ENCODE measurements at places on chromosomes 3 and 15. TPM values are rescaled to one million over a fixed set of nuclear protein-coding genes. Genes with fewer than 3 reads are reported as not detected.
A peak's percentile ranks its signal among the peaks of the same experiment; 100 is the strongest.

GRCh38 chr3:102183623-102184022 is 251.2 kb upstream of the ZPLD1 start:
- H3K4me3 ChIP-seq: no peak overlapping the region
- no peak overlapping the region for H3K27ac ChIP-seq
- H3K36me3 ChIP-seq: no peaks in the 10 kb centered on the region
- no peak for DNase-seq
- H3K4me1 ChIP-seq: peaks cover 19% of the 10 kb centered on the region

DNA sequence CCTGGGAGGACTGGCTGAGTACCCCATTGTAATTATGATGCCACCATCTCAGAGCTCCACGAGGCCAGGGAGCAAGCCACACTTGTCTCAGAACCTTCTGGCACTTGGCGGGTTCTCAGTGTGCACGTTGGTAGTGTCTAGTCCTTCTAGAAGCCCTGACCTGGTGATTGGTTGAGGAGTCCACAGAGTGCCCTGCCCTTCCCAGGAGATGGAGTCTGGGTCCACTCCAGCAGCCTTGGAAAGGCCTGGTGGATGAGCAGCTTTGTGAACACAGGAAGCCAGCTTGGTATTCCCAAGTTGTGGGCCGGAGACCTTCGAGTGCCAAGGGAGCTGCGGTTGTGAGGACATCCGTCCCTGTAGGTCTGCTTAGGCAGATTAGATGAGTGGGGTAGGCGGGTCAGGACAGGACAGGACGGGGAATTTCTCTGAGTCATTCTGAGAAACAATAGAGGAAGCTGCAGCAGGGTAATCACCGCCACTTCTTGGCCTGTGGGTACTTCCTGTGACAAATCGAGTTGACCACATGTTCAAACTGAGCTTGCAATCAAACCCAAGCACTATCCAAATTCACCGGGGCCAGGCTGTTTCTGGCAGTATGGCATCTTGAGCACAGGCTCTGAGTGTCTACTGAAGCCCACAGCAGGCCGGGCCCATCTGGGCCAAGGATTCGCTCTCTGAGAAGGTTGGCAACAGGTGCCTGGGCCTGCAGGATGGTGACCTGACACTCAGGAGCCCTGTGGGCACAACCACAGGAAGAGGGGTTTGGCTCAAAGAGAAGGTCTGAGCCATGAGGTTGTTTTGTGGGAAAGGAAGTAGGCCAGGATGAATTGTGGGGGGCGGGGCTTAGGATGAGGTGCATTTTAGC is 71.5 kb upstream of the PLXNA1 start:
- H3K27ac ChIP-seq: peak overlapping the region; percentile 36
- H3K36me3 ChIP-seq: no peaks in the 10 kb centered on the region
- no peak overlapping the region for H3K4me3 ChIP-seq
- no peaks in the 10 kb centered on the region for H3K4me1 ChIP-seq
- no peaks in the 10 kb centered on the region for H3K27me3 ChIP-seq

DNA sequence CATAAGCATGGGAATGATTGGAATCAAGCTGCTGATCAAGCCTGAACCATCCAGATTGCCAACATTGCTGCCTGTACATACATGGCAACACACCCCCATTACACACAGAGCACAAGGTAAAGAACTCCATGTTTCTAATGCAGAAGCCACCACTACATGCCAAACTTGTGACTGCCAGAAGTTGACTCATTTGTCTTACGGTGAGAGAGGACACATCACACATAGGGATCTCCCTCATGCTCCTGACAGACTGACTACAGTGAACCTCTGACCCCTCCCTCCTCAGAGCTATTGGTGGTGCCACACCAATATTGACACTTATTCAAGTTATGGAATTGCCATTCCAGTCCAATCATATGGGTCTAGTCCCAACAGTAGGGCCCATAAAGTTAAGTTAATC is 42.3 kb downstream of the EFHB start:
- no peak overlapping the region for H3K4me3 ChIP-seq
- DNase-seq: no peak
- no peaks in the 10 kb centered on the region for H3K36me3 ChIP-seq
- H3K27ac ChIP-seq: no peak overlapping the region
- no peaks in the 10 kb centered on the region for H3K27me3 ChIP-seq
- H3K4me1 ChIP-seq: peaks cover 6% of the 10 kb centered on the region

DNA sequence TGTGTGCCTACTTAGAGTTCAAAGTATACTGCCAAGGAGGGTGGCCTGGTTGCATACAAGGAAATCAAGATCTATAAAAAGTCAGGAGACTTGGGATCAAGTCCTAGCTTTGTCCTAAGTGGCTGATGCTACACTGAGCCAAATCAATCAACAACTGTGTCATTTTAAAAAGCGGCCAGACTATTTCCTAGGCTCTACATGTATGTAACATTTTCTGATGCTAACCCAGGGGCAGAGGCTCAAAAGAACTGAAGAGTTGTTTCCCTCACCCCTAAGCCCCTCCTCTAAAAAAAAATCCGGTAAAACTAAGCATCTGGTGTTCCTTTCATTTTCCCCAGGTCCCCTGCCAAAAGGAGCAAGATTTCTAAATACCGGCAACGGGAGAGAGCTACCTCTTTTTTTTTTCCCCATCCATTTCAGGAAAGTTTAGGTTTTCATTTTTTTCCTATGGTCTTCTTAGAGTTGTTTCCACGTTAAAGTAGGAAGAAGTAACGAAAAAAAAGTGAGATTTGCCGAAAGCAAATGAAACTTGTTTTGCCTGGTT is 18.8 kb upstream of the CHD2 start:
- no peaks in the 10 kb centered on the region for H3K27me3 ChIP-seq
- H3K4me1 ChIP-seq: peaks cover 13% of the 10 kb centered on the region
- no peak overlapping the region for H3K4me3 ChIP-seq
- no peak for DNase-seq
- H3K27ac ChIP-seq: peak overlapping the region; percentile 91
- H3K36me3 ChIP-seq: no peaks in the 10 kb centered on the region

DNA sequence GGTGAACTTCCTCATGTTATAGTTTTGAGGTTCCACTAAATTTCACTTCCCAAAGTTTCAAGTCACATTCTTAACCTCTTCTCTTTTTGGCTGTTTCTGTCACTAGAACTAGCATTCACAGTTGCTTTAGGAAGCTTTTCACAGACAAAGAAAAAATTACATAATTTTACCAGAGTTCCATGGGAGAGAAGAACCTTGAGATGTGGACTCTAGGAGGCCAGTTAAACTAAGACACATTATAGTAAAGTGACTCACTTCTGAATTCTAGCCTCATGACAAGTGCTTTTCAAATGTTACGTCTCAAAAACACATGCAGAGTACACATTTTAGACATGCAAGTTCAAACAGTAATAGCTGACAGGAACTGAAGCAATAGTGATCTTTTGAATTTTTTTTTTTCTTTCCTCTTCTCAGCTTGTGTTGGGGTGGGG is 39.9 kb upstream of the LRTM1 start:
- H3K4me1 ChIP-seq: no peaks in the 10 kb centered on the region
- no peak overlapping the region for H3K27ac ChIP-seq
- H3K36me3 ChIP-seq: no peaks in the 10 kb centered on the region
- DNase-seq: no peak
- H3K4me3 ChIP-seq: no peak overlapping the region

GRCh38 chr3:65604863-65605526 is 433.7 kb downstream of the MAGI1 start:
- H3K36me3 ChIP-seq: no peaks in the 10 kb centered on the region
- H3K27me3 ChIP-seq: no peaks in the 10 kb centered on the region
- no peak overlapping the region for H3K4me3 ChIP-seq

DNA sequence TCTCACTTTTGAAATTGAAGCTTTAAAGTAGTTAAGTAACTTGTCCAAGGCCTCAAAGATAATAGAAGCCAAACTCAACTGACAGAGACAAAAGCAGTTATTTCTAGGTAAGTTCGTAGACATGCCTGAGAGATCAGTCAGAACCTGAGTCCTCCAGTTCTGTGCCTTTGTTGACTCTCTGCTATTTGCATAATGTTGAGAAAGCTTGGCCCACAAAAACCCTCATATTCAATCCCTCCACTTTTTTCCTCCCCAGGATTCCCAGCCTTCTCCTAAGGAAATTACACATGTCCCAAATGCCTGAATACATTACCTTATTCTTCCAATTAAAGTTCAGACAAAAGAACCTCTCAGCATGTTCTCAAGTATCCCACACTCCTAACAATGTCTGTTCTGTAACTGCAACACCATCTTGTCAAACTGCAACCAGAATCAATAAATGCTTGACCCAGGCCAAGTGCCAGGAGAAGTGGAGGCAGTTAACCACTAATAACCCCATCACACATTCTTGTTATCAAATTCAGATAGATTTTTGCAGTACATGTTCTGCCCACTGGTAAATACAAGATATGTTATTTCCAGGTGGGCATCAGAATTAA is 217.8 kb downstream of the LRRC3B start:
- H3K27ac ChIP-seq: no peak overlapping the region
- H3K27me3 ChIP-seq: no peaks in the 10 kb centered on the region
- no peak overlapping the region for H3K4me3 ChIP-seq
- H3K4me1 ChIP-seq: no peaks in the 10 kb centered on the region
- no peaks in the 10 kb centered on the region for H3K36me3 ChIP-seq

DNA sequence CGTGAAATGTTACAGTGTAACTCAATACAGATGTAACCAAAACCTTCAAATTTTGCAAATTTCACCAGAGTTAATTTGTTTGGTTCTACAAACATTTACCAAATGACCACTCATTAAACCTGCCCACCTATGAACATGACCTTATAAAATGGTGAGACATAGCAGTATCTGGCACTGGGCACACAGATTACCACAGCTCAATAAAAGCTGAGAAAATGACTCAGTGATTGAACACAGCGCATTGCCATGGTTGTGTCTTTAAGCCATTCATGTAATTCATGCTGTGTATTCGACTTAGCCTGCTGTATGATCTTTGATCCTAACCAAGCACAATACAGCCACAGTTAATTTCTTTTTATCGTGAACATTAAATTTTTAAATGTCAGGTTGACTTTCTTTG is 11.3 kb downstream of the PPARG start:
- H3K36me3 ChIP-seq: no peaks in the 10 kb centered on the region
- no peak overlapping the region for H3K4me3 ChIP-seq
- H3K27ac ChIP-seq: no peak overlapping the region
- no peaks in the 10 kb centered on the region for H3K4me1 ChIP-seq

- H3K27ac ChIP-seq: no peak overlapping the region
- H3K4me1 ChIP-seq: no peaks in the 10 kb centered on the region
- no peaks in the 10 kb centered on the region for H3K36me3 ChIP-seq
- DNase-seq: no peak
- no peak overlapping the region for H3K4me3 ChIP-seq
These were observed 37.9 kb downstream of the MAP3K13 start for GRCh38 chr3:185400866-185401265.

Gene FBXL22
- total RNA-seq: 2.8 TPM

Gene ACP3
- total RNA-seq: 3.3 TPM

Gene RETNLB
- total RNA-seq: not detected

Measured in tibial nerve (tissue), 4 donors.